ENCODE measurements at places on chromosomes 1 and 21.
A peak's percentile ranks its signal among the peaks of the same experiment; 100 is the strongest.

DNA sequence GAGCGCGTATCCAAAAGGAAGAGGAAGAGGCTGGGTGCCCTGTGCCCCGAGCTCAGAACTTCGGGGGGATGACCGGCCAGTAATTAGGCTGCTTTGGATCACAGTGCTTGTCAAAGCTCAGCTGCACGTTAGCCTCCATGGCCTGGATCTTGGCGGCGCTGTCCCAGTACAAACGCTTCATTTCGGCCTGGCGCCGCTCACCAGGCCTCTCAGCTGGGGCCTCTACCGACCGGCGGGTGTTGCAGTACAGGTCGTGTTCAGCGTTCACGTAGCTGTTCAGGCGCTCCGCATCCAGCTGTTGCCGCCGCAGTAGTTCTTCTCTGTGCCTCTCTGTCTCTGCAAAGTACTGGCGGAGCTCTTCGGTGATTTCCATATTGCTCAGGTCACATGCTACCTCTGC, 1.4 kb upstream of the ZNF326 start:
- DNase-seq, result no peak

- no peak for DNase-seq
These were observed 145.6 kb downstream of the ZBTB18 start for GRCh38 chr1:244196571-244197285.

- DNase-seq, result no peak
These were observed 179.1 kb downstream of the FASLG start for GRCh38 chr1:172837816-172838679.

- DNase-seq, result no peak
These were observed 126.2 kb downstream of the EPHB2 start for GRCh38 chr1:22836850-22837249.

GRCh38 chr1:204443871-204444581, 32.4 kb upstream of the PPP1R15B start:
- no peak for DNase-seq

DNA sequence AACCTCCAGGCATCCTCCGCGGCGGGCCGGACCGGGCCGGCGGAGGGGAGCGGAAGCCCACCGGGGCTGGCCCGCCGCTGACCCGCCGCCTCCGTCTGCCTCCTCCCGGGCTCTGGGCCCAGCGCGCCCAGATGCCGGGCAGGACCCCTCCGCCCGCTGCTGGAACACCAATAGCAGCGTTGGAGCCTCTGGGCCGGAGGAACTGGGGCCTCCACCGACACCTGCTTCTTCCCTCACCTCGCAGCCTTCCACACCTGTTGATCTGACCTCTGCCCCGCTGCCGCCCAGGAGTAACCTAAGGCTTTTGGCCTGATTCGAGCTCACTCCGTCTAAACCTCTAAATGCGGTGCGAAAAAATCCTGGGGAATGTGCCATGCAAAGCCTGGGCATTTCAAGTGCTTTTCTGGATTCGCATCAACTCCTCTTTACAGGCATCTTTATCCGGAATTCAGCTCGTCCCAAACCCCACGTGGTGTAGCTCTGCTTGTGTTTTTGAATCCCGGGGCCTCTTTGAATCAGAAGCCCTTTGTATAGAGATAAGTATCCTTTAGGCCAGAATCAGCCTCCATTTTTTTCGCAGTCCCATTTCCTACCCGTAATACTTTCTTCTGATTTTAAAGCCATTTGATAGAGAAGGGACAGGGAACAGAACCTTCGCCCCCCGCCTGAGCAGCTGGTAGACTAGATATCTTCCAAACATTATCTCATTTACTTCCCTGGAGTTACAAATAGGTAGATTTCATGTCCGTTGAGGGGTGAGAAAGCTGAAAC, 680 bp upstream of the CNN3 start:
- DNase-seq, result no peak

DNA sequence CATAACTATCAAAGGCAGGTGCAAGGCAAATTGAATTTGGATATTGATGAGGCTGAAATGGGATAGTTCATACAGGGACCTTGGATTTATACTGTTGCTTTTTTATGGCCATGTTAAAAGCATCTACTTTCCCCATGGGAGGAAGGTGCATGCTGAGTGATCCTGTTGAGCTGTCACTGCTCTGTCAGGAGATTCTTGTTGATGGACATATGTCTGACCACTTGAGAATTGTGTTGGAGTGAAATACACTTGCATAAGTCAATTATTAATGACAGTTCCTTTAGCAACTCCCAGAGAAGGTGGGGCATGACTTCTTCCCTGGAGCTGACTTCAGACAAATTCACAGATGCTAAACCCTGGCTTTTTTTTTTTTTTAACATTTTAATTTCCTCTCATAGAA, 58.4 kb upstream of the DYNLT5 start:
- peak; percentile 86 for DNase-seq

GRCh38 chr1:170510163-170510562, 21.8 kb upstream of the GORAB start:
- no peak for DNase-seq

- no peak for DNase-seq
These were observed 2.3 kb downstream of the MX1 start for GRCh38 chr21:41428311-41428710.

GRCh38 chr1:36398370-36398977, 766 bp upstream of the LSM10 start:
- no peak for DNase-seq

GRCh38 chr1:242586360-242586680, 61.8 kb upstream of the PLD5 start:
- DNase-seq, result no peak

- no peak for DNase-seq
These were observed 72.8 kb downstream of the PLEKHA6 start for GRCh38 chr1:204286831-204287421.

DNA sequence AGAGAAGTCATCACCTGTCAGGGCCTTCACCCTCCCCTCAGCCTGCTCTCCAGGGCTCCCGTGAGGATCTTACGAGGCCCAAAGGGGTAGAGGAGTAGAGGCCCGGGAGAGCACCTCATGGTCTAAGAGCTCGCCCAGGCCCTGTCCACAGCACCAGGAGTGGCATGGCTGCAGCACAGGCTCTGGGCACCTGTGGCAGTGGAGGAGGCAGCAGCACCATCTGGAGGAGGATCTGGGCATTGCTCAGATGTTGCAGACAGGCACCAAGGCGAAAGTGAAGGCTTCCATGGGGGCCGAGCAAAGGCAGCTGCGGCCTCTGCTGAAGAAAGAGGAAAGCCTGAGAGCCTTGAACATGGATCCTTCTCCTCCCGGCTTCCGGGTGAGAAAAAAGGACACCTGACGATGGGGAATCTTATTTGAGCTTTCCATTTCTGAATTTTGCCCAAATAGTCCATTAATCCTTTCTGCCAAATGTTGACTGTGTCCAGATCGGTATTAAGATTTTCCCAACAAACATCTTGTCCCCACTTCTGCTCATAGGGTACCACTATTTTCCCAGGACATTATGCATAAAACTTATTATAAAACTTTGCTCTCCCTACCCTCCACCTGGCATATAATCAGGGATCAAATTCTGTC, 604.7 kb downstream of the PTPRC start:
- DNase-seq, result no peak

DNA sequence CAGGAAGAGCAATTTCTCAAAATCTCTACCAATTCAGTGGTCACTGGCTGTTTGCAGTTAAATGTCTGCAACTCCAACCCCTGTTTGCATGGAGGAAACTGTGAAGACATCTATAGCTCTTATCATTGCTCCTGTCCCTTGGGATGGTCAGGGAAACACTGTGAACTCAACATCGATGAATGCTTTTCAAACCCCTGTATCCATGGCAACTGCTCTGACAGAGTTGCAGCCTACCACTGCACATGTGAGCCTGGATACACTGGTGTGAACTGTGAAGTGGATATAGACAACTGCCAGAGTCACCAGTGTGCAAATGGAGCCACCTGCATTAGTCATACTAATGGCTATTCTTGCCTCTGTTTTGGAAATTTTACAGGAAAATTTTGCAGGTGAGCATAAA, 167.2 kb downstream of the CRB1 start:
- no peak for DNase-seq

- DNase-seq, result no peak
These were observed 48.6 kb upstream of the CACHD1 start for GRCh38 chr1:64421377-64421776.

DNA sequence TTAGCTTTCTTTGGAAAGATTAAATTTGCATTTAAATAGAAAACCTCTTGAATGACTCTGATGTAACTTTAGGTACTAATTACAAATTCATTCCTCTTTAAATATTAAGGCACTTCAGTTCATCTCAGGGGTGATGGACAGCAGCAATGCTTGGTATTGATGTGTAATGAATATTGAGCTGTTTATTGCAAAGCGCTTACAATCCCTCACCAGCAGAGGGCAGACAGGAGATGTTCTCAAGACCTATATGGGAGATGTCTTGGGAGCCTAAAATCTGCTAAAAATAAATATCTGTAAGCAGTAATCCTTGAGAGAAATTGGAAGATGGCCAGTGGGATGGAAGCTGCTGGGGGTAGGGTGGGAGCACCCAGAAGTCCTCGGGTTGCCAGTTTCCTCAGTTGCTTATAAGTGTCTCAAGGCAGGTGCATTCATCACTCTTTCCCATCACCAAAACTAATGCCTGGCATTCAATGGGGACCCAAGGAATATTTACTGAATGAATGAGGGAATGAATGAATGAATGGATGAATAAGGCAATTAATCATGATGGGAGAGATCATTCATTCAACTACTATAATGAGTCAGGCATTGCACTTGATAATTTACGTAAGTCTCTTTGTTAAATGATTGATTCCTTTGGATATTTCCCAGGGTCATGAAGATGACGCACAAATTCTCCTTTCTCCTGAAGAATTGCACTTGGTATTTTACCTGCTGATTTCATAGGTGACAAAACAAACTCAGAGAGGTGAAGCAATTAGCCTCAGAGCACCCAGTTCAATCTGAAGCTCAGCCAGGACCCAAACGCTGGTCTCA, 2.3 kb downstream of the KLHDC8A start:
- DNase-seq, result peak; percentile 67

DNA sequence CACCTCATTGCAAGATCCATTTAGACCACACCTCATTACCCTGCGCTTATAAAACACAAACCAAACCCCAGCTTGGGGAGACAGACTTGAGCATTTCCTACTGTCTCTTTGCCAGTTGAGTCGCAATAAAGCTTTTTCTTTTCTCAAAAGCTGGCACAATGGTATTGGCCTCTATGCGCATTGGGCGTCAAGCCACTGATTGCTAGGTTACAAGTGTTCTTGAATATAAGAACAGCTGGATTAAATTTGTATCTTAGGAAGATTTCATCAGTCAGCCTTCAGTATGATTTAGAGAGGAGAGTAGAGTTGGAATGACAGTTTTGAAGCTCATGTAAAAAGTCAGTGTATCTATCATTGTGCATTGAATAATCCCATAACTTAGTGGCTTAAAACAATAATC, 84.9 kb upstream of the RAB4A start:
- DNase-seq, result no peak

DNA sequence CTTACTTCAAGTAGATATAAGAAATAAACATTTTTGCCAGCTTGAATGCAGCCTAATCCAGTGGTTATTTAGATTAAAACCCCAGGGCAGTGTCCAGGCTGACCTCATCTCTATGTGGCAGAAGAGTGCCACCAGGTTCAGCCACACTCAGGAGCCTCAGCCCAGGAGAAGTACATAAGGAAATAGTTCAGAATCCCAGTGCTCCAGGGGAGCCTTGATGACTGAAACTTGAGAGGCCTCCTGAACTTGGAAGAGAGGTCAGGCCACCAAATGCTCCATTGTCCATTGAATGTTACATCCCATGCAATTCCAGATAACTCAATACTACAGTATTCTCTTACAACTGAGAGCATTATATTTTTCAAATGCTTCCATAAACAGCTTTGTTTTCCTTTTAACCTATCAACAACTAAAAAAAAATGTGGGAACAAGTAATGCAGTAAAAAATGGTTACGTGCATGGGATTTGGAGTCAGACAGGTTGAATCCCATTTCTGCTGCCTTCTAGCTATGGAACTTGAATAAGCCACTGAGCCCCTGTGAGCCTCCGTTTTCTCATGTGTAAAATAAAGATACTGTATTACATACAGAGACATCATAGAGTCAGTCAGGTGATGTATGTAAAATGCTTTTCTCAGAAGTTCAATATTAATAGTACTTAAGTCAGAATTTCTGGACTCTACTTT, 248.0 kb downstream of the PLPP3 start:
- DNase-seq, result no peak

DNA sequence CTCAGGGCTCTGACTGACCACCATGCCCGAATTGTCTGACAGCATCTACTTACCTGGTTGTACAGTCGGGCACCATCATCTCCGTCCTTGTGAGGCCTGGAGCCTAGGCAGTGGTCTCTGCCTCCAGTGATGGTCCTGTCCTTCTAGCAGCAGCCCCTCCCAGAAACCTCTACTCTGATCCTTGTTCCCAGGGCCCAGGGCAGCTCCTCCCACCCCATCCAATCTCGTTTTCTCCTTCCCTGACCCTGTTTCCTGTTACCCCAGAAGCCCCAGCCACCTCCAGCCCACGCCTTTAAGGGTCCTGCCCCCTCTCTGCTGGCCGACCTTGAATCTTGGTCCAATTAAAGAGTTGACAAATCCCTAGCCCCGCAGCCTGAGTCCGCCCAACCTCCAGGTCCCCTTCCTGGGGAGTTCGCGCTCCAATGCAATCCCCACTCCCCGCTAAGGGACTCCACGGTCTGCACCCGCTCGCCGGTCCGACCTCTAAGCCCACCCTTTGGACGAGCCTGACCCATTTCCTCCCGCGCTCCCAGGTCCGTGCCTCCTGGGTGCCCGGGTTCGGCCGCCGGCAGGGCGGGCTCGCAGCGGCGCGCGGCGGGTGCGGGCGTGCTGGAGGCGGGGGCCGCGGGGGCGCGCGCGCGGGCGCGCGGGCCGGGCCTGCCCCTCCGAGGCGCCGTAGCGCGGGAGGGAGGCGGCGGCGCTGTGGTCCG, at the start of gene B4GALT2:
TSS of gene B4GALT2 (plus strand) at position 660 of the 710 bp plus-strand sequence. CDS start 1,951 bp downstream, outside the sequence.
- no peak for DNase-seq

GRCh38 chr1:6008696-6009095, 16.5 kb upstream of the NPHP4 start:
- DNase-seq, result no peak

DNA sequence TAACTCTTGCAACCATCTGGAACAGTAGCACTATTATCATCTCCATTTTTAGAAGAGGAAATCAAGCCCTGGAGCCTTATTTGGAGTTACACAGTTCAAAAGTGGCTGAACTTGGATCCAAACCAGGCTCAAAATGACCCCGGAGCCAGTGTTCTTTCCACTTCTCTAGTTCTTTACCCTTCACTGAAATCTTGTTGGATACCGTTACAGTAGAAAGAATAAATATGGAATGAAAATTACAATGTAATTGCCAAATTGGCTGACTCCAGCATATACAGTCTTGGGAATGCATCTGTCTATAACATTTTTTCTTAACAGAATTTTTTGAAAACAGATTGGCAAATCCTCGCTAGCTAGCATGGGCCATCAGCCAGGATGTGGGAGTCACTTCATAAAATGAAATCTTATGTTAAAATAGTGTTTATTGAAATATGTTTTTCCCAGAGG, 261.4 kb downstream of the CTH start:
- no peak for DNase-seq

All from NCI-H187 treated with DMSO at 0.1 percent for 48 hours (cell line).